Activated naive CD4-positive, alpha-beta T cell treated with anti-CD3 and anti-CD28 coated beads, Interleukin-2, amount 50 U/mL, for 16 hours (primary cell): ENCODE measurements at places on chromosomes 1 and 21.

- peak; percentile 11 for DNase-seq
Observed at GRCh38 chr1:69569576-69570328, 2.0 kb downstream of the LRRC7 start.

- DNase-seq: no peak
Observed at GRCh38 chr1:68723791-68724190, 226.9 kb upstream of the DEPDC1 start.

DNA sequence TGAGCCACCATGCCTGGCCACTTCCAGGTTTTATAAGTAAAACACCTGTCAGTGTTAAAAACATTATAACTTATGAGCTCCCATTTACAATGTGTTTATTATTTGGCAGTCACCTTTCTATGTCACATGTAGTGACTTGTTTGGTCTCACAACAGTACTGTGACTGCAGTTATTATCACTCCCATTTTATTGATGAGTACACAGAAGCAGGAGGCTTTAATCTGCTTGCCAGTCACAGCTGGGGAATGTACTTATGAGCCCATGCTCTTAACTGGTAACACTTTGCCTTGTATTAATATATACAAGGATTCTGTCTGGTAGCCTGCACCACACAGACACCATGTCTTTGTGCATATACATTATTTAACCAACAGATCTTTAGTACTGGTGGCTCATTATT lies 31.1 kb upstream of the BACH1 start:
- DNase-seq: no peak

DNA sequence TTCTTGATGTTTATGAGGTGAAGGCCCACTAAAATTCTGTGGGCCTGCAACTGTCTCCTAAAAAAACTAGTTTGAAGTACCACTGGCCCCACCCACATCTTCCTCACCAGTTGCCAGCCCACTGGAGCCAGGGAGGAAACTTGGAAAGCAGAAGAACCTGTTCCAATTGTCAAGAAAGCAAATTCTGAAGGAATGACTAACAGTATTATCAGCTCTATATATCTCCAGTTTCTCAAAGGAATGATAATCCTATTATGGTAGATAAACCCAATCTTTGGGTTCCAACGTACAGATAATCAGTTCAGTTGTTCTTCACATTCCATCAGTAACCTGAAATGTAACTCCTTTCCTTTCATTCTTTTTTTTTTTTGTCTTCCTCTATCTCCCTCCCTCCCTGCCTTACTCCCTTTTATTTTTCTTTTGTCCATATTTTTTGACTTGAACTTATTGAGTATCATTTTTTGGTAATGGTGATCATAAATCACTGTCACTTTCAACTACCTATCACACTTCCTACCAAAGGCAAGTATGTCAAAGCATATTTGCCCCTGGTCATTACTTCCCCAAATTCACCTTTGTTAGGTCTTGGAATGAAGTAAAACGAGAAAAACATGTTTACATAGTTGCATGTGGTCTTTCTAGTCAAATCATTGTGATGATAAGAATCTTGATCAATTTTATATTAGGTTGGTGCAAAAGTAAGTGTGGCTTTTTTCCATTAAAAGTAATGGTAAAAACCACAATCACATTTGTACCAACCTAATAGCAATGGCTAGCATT lies 943.4 kb downstream of the TTLL7 start:
- no peak for DNase-seq
